ENCODE measurements at places on chromosomes 7 and 10. TPM values are rescaled to one million over a fixed set of nuclear protein-coding genes. Genes with fewer than 3 reads are reported as not detected.

DNA sequence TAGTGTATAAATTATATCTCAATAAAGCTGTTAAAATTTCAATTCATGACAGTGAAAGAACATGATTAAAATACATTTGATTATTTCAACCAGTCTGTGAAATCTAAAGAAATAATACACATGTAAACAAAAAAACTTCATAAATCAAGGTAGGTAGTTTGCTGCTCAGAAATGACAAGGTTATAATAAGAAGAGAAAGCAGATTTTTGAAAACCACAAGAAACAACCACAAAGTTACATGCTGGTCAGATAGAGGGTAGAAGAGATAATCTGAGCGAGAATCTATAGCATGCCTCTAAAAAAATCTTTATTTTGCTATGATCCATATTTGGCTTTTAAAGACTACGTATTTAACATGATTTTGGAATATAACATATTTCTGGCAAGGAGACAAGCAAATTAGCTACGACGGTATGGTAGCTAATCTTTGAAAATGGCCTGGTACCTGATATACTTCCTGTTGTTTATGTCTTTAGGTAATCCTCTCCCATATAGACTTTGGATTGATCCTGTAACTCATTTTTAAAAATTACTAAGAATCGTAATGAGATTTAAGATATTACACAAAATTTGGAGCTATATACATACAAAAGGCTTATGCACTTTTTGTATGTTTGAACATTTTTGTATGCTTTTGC is 23.5 kb upstream of the VCL start:
- no peak overlapping the region for H3K4me3 ChIP-seq
- no peaks in the 10 kb centered on the region for H3K36me3 ChIP-seq
- peaks cover 15% of the 10 kb centered on the region for H3K4me1 ChIP-seq
- no peak overlapping the region for H3K27ac ChIP-seq

- DNase-seq: no peak
- no peak overlapping the region for H3K27ac ChIP-seq
- H3K27me3 ChIP-seq: peaks cover 3% of the 10 kb centered on the region
- peaks cover 21% of the 10 kb centered on the region for H3K4me1 ChIP-seq
- no peaks in the 10 kb centered on the region for H3K36me3 ChIP-seq
- H3K4me3 ChIP-seq: no peak overlapping the region
Observed at GRCh38 chr7:150943453-150943814, 34.7 kb downstream of the KCNH2 start.

C7orf25 gene
- total RNA-seq: 2.0 TPM

DNA sequence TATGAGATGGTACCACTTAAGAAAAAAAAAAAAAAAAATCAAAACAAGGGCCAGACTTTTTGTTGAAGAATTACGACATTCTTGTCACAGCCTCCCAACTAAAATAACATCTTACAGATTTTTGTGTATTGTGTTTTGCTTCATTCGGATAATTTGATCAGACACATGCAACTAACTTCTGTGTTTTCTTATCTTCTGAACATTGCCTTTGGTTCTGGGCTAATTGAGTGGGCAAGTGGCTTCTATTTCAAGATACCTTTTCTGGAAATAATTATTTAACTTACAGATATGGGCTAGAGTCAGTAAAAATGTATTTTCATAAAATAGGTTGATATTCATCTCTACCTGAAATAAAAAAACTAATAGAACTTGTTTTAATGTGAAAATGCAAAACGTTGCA is 165.1 kb downstream of the ANKRD7 start:
- no peak overlapping the region for H3K27ac ChIP-seq
- H3K27me3 ChIP-seq: no peaks in the 10 kb centered on the region
- DNase-seq: no peak
- no peak overlapping the region for H3K4me3 ChIP-seq

DNA sequence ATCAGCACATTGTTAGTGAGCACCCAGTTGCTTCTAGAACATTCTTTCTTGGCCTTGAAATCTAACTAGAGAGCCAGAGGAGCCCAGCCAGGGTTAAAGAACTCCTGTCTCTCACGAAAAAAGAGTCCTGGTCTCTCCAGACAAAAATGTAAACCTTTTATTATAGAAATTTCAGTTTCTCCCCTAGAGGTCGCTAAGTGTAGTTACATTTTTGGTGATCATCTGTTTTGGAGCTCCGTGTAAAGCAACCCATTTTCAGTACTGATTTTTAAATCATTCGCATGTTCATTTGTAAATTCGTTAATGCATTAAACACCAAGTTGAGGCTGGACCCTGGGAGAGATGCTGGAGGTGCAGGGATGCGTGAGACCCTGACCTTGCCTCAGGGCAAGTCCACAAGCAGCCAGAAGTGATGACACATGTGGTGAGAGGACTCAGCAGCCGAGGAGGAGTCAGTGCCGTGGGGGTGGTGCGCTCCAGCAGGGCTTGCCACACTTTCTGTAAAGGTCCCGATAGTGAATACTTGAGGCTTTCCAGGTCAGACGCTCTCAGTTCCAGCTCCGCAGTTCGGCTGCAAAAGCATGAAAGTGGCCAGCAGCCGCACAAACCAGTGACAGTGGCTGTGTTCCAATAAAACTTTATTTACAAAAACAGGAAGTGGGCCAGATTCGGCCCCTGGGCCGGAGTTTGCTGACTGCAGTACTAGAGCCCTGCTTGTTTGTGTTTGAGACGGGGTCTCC is 578.6 kb upstream of the FOXK1 start:
- H3K27ac ChIP-seq: no peak overlapping the region
- no peaks in the 10 kb centered on the region for H3K27me3 ChIP-seq

GRCh38 chr7:28891192-28891875 is 66.8 kb downstream of the TRIL start:
- no peak overlapping the region for H3K4me3 ChIP-seq
- no peak overlapping the region for H3K27ac ChIP-seq
- peaks cover 11% of the 10 kb centered on the region for H3K27me3 ChIP-seq
- no peaks in the 10 kb centered on the region for H3K36me3 ChIP-seq
- H3K4me1 ChIP-seq: no peaks in the 10 kb centered on the region

DNA sequence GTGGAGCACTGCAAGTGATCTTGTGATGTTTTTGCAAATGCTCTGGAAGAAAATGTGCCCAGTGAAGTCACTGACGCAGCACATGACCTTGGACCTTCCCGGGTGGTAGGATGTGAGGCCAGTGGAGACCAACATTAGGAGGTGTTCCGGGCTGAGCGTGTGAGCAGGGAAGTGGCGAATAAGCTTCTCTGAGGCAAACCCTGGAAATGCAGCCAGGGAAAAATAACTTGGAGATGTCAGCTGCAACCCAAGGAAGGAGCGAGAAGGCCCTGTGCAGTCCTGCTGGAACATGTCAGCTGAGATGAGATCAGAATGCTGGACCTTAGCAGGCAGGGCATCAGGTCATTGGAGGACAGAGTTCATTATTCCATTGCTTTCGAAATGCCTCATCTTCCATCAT is 18.6 kb upstream of the SDK1 start:
- no peaks in the 10 kb centered on the region for H3K36me3 ChIP-seq
- H3K27ac ChIP-seq: no peak overlapping the region
- no peak overlapping the region for H3K4me3 ChIP-seq
- no peaks in the 10 kb centered on the region for H3K27me3 ChIP-seq

GRCh38 chr10:107733328-107734130 is 569.0 kb upstream of the SORCS1 start:
- H3K4me1 ChIP-seq: no peaks in the 10 kb centered on the region
- DNase-seq: no peak
- no peaks in the 10 kb centered on the region for H3K36me3 ChIP-seq
- H3K27ac ChIP-seq: no peak overlapping the region

DNA sequence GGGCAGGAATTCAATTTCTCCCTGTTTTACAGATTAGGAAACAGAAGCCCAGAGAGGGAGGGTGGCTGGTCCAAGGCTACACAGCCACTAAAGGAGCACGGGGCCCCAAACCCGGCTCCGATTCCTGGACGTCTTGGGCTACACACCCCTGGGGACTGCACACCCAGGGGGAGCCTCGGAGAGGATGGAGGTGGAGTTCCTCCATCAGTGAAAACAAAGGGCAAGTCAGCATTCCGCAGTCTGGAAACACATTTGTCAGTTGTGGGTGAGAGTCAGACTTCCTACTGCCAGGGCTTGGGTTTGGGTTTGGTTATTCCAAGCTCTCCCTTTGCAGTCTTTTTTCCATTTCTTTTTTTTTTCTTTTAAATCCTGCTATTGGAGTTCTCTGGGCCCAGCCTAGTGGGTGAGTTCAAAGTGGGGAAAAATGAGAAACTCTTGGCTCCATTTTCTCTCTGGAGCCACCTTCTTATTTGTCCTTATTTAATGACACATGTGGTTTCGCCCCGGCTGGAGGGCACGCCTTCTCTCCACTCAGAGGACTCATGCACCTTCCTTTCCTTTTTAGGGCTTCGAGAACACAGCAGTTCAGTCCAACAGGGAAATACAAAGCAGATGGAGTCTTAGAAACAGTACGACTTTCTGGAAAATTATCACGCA is 59.9 kb upstream of the AQP1 start:
- no peaks in the 10 kb centered on the region for H3K4me1 ChIP-seq
- H3K4me3 ChIP-seq: no peak overlapping the region
- H3K27ac ChIP-seq: no peak overlapping the region
- no peaks in the 10 kb centered on the region for H3K27me3 ChIP-seq

ZSWIM8 gene
- total RNA-seq: 26.7 TPM

FZD8 gene
- total RNA-seq: 0.19 TPM

DNA sequence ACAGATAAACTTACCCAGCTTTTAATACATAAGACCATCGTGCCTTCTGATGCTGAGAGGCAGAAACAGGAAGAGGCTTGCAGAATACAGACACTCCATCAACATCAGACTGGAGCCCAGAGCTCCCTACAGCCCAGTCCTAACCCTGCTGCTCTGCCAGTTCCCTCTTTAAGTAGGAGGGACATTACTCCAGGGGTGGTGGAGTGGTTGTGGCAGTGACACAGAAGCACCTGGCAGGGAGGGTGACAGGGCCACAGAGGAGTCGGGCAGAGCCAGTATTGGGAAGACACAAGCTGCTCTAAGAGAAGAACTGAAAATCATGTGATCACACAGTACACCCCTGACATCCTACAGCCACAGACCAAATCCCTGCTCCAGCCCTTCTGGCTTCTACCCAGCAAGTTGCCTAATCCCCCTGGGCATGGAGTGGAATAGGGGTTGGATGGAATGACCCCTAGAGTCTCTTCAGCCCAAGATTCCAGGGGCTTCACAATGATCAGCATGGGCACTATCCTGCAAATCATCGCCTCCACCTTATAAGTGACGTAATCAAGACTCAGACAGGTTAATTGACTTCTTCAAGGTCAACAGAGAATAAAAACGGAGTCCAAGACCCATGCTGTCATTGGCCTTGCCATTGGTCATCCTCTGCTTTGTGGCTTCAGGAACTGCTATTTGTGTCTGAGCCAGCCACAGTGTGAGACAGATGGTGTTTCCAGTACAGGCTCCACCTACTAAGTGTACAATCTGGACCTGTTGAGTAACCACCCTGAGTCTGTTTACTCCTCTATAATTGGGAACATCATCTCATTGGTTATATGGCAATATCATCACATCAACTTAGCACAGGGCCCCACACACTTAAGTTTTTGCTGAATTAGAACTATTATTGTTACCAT is 61.1 kb upstream of the ZMIZ1 start:
- H3K27me3 ChIP-seq: no peaks in the 10 kb centered on the region
- H3K36me3 ChIP-seq: no peaks in the 10 kb centered on the region
- no peak overlapping the region for H3K27ac ChIP-seq
- H3K4me1 ChIP-seq: peaks cover 5% of the 10 kb centered on the region

- no peak overlapping the region for H3K4me3 ChIP-seq
- H3K36me3 ChIP-seq: peaks cover 31% of the 10 kb centered on the region
- H3K27me3 ChIP-seq: no peaks in the 10 kb centered on the region
- peaks cover 54% of the 10 kb centered on the region for H3K4me1 ChIP-seq
- peak overlapping the region; percentile 68 for H3K27ac ChIP-seq
Observed at GRCh38 chr10:7337431-7338171, 73.2 kb downstream of the SFMBT2 start.
